ENCODE measurements at places on chromosomes 12 and 14. TPM values are rescaled to one million over a fixed set of nuclear protein-coding genes. Genes with fewer than 3 reads are reported as not detected.

The BATF gene
- total RNA-seq, result not detected

The CLEC14A gene
- total RNA-seq, result 286 TPM

The TRIM9 gene
- total RNA-seq, result under 0.01 TPM

The CNIH1 gene
- total RNA-seq, result 82.7 TPM

The RTL1 gene
- total RNA-seq, result not detected

The GUCY2C gene
- not detected for total RNA-seq

The OR6C75 gene
- not detected for total RNA-seq

The GLIPR1L1 gene
- not detected for total RNA-seq

The ASCL1 gene
- total RNA-seq, result not detected

The TAS2R10 gene
- 0.66 TPM for total RNA-seq

The PPFIA2 gene
- not detected for total RNA-seq

The CD163L1 gene
- total RNA-seq, result 3.8 TPM

The DPPA3 gene
- not detected for total RNA-seq

The TARBP2 gene
- total RNA-seq, result 42.1 TPM

The PLEKHD1 gene
- under 0.01 TPM for total RNA-seq

The LRRK2 gene
- 2.0 TPM for total RNA-seq

The POTEG gene
- total RNA-seq, result not detected

The GNG2 gene
- total RNA-seq, result 4.3 TPM

The TAS2R46 gene
- total RNA-seq, result 3.1 TPM

The GPR135 gene
- 0.72 TPM for total RNA-seq

The PDE3A gene
- total RNA-seq, result 14.8 TPM

The GLI1 gene
- 0.45 TPM for total RNA-seq

The TPPP2 gene
- total RNA-seq, result not detected

The ZFHX2 gene
- 0.27 TPM for total RNA-seq

The ADAMTS20 gene
- total RNA-seq, result not detected

The DPF3 gene
- 18.5 TPM for total RNA-seq

The EXD2 gene
- total RNA-seq, result 16.4 TPM

The IAPP gene
- total RNA-seq, result not detected

The TAS2R9 gene
- 0.09 TPM for total RNA-seq

The PLXNC1 gene
- total RNA-seq, result 0.09 TPM

The LHX5 gene
- total RNA-seq, result not detected

The CABP1 gene
- total RNA-seq, result 0.09 TPM

The BDKRB1 gene
- not detected for total RNA-seq

The MIP gene
- total RNA-seq, result not detected

The RNASE4 gene
- total RNA-seq, result 6.6 TPM

The KRT74 gene
- not detected for total RNA-seq

The TBC1D30 gene
- 13.6 TPM for total RNA-seq

The KRT6C gene
- total RNA-seq, result not detected

The NID2 gene
- 14.2 TPM for total RNA-seq

The VDR gene
- 0.47 TPM for total RNA-seq

The MYO1H gene
- not detected for total RNA-seq

The RFLNA gene
- total RNA-seq, result 32.5 TPM

Measured in endothelial cell of coronary artery (primary cell).